ENCODE measurements at places on chromosomes 4 and X.

DNA sequence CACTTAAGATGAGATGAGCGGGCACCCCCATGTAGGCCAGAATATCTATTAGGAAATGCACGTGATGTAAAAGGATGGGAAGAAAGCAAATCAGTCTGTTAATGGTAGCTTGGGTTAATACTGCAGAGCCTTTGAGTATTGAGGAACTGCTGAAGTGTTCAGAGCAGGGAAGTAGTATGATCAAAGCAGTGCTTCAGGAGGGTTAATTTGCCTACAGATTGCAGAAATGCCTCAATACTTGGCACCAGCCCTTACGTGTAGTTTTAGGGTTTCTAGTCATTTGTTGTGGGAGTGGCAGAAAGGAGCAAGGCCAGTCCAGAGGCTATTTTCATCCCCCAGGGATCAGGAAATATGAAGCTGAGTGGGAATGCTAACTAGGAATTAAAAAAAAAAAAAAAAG is 19.7 kb downstream of the ZFX start:
- DNase-seq = no peak

DNA sequence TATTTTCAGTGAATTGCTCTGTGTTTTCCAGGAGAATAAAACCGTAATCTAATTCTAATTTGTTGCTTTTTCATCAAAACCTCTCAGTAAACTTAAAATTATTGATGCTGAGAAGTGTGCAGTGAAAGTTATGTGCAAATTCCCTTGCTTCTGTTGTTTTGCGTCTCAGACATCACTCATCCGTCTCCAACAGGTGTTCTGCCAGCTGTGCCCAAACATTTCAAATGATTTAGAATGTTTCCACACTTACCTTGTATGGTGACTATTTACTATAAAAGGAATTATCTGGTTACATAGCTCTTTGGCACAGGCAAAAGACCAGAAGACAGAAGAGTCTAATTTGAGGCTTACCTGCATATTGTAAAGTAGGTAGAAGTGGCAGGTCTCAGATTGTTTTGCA is 184.0 kb downstream of the BMPR1B start:
- DNase-seq = no peak

DNA sequence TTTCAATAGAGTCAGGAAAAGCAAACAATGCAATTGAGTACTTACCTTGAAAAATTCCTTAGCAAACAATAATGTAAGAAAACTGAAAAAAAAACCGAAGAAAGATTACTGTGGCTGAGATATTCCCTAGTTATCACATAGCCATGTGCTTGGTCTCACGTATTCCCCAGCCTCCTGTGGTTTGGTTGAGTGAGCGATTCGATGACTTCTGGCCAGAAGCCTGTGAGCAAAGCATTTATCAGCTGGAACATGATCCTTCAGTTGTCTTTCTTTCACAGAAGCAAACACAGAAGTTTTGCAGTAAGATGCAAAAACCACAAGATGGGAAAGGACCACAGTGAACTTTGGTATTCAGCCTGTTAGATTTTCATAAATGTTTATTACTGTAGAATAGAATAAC is 1754.3 kb upstream of the AGA start:
- no peak for DNase-seq

GRCh38 chr4:80492761-80493160 is 157.2 kb downstream of the CFAP299 start:
- no peak for DNase-seq

DNA sequence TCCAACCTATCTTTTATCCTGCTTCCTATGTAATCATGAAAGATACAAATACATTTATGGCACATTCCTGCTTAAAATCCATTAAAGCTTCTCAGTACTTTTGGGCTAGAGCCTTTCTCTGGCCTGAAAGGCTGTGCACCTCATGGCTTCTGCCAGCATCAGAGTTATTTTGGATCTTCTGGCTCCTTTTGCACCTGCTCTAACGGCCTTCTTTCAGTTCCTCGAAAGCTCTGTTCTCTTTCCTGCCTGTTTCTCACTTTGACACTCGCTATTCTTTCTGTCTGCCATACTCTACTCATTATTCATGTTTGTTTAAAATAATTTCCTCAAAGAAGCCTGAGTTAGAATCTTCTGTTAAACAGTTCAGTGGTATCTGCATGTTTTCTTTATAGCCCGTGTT is 86.0 kb downstream of the LRP2BP start:
- DNase-seq = no peak

DNA sequence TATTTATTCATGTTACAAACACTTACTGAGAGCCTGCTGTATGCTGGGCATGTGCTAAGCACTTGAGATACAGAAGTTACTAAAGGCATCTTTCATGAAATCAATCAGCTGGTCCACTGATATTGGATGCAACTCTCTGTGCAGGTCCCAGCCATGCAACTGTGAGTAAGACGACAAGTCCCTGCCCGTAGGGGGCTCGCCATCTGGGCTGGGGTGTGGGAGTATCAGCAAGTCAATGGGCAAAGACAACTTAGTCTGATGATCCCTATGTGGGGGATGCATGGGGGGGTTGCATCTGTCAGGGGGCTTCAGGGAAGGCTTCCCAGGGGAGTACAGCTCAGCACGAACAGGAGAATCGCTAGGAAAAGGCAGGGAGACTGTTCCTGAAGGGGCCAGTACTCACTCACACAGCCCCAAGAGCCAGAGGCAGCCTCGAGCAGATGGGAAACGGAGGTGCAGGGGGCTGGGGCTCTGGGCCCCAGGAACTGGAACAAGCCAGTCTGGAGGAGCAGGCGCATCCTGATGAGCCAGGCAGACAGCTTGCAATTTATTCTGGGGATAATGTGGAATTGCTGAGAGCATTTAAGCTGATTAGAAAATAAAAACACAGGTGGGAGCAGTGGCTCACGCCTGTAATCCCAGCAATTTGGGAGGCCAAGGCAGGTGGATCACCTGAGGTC is 40.2 kb downstream of the CRMP1 start:
- no peak for DNase-seq

GRCh38 chrX:109918753-109919152 is 84.2 kb upstream of the TMEM164 start:
- no peak for DNase-seq

DNA sequence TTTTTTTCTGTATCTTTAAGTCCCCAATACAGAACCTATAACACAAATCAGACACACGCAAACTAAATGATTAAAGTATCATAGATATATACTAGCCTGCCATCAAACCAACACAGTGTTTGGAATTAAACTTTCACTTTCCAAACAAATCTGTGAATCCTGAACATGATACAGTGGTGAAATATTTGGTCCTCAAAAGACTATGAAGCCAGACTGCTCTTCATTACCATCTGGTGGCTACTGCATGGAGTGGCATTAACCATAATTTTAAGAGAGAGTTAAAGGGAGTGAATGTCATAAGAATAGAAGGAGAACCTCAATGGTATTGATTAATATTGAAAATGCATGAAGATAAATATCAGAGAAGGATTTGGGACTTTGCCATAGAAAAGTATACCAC is 9.2 kb upstream of the GABRA4 start:
- no peak for DNase-seq

DNA sequence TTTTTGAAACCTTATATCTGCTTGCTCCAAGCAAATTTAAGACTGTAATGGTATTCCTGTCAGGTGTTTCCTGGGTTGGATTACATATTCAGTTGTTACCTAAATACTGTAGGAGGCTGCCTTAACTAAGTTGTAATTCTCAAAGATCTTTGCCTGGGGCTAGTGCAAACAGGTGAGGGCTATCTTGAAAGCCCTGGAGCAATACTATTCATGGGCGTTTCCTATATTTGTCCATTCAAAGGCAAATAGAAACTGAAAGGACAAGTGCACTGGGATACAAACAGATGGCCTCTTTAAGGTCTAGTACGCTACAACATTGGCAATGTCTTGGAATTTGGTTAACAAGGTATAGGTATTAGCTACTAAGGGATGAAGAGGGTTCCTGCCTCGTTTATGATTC is 84.1 kb upstream of the CT45A1 start:
- no peak for DNase-seq
